ENCODE measurements at places on chromosomes 5 and 9.

DNA sequence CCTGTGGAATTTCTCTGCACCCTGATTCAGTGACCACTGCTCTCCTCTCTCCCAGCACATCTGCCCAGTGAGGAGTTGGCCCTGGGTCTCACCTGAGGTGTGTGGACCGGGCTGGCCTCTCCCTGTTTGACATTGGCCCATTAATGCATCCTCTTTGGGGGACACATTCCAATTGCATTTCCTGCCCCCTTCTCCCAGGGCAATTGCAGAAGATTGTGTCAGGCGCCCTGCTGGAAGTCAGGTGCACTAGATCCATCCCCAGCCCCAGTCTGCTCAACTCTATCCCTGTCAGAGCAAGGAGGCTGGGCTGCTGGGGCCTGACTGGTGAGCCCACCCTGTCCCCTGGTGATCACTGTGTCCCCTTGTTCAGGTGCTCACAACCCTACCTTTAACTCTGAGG lies 84.5 kb downstream of the LMX1B start:
- DNase-seq, result no peak

GRCh38 chr5:39113354-39113953 lies 39.3 kb upstream of the RICTOR start:
- no peak for DNase-seq

DNA sequence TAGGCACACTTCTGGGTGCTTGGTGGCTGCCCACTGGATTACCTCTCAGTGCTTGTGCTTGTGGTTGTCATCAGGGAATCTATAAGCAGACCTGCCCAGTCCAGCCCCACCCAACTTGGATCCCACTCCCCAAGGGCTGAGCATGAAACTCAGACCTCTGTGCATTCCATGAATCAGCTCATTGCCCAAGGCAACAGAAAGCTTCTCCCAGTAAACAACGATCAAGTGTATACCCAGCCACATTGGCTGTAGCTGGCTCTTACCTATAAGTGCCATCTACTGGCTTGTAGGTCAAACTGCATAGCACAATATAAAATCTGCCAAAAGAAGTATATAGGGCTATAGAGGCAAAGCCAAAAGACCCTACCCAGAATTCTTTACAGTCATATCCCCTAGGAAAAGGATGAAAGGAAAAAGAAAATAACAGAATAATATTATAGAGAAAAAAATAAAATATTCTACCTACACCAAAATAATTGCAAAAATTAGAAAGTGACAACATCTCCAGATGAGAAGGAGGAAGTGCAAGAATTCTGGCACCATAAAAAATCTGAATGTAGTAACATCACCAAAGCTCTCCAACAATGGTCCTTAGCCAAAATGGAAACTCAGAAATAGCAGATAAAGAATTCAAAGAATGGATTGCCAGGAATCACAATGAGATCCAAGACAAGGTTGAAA lies 321.0 kb upstream of the TRPC7 start:
- DNase-seq, result no peak

DNA sequence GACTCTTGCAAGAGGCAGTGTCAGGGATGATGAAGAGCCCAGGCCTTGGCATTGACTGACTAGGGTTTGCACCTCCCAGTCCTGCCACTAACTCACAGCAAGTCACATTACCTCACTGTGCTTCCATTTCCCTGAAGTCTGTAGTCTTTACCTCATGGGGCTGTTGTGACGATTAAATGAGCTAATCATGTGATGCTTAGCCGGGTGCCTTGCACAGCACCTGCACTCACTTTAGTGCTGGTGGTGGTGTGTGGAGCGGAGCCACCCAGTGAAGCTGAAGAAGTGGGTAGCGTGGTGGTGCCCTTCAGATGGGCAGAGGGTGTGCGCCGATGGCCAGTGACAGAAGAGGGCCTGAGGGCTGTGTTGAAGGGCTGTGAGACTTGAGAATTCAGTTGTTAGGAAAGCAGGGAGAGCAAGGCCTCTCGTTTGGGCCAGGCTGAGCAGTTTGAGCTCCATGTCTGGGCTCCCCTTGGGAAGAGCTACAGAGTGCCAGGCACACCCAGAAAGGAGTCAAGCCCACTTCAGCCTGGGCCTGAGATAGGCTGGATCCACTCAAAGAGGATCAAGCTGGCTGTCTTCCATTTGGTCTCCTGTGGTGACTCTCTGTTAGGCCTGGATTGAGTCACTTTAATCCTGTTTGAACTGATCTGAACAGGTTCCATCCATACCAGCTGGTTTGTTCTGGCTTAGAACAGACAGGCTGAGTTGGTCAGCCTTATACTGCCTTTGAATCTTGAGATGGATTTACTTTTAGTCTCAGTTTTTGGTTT lies 42.5 kb downstream of the RALGPS1 start:
- DNase-seq, result no peak

GRCh38 chr5:158163451-158164295 lies 304.7 kb upstream of the CLINT1 start:
- no peak for DNase-seq

DNA sequence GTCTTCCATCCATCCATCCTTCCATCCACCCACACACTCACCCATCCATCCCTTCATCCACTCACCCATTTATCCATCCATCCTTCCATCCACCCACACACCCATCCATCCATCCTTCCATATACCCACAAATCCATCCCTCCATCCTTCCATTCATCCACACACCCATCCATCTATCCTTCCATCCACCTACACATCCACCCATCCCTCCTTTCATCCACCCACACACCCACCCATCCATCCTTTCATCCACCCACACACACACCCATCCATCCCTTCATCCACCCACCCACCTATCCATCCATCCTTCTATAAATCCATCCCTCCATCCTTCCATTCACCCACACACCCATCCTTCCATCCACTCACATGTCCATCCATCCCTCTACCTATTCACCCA lies 23.6 kb downstream of the DRD1 start:
- no peak for DNase-seq

- DNase-seq, result no peak
These were observed 55.2 kb upstream of the ERBIN start for GRCh38 chr5:65871182-65871581.

DNA sequence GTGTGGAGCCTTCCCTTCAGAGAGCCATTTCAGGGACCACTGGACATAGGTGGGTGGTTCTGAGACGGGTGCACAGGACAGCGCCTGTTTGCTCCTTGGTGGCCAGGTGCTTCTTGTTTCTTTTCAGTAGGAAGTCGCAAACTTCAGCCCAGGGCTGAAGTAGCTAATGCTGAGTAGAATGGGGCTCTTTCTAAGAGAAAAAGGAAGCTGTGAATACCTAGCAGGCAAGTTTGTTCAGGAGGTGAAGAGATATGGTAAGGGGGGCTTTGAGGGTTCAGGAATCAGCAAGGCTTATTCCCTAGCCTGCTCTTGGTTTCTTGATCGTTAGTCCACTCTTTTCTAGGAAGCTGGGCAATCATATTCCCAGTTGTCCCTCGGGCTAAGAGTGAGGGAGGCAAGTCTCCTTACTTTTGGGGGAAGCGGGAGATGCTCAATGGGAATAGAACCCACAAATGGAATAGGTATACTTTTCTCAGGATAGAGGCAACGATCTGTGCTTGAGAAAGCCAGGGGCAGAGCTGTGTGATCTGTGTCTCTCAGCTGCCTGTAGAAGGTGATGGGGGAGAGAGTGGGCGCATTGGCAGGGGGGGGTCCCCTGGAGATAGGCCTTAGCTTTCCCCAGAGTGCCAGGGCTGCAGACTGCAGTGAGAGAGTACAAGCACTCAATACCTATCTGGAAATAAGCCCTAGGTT lies 1.9 kb upstream of the PURA start:
- no peak for DNase-seq

DNA sequence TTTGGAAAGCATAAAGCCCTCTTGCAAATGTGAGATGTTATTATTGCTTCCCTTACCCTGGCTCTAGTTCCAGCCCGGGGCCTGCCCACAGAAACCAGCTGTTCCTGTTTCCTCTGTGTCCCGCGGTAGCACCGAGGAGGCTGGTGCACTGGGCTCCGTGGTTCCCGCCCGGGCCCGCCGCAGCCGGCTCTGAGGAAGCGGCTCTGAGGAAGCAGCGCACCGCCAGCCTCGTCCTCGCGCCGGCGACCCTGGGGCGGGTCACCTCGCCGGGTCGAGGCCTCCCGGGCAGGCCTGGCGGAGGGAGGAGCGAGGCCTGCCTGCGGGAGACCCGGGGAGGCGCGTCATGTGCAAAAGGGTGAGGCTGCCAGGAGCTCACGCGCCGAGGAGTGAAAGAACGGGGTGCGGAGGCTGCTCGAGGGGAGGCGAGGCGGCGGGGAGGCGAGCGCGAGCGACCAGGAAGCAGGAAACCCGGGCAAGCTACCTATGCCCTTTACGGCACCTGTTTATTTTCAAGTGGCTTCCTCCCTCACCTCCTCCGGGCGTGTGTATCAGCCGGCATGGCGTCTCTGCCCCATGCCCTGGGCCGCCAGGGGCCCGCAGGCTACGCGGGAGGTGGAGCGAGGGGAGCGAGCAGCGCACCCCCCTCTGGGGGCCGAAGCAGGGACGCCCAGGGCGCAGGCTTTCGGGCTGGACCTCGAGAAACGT lies 61.3 kb upstream of the MEGF10 start:
- DNase-seq, result peak; percentile 14

- no peak for DNase-seq
These were observed 86.5 kb upstream of the ARRDC3 start for GRCh38 chr5:91469517-91470165.

- no peak for DNase-seq
These were observed 5.4 kb upstream of the CCDC187 start for GRCh38 chr9:136309101-136309801.

DNA sequence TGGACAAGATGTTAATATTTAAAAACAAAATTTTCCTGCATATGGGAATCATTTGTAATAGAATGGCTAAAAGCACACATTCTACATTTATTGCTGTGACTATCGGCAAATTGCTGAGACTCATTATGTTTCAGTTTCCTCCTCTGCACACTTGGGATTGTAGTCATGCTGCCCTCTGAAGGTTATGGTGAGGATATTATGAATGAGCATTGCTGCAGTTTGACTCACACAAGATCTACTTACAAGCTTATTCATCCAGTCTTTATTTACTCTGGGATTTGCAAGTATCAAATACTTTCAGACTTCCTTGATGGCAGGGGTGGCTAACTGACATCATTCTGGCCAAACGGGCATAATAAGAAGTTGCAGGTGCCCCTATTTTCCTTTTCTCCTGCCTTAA lies 9.5 kb upstream of the NFIL3 start:
- DNase-seq, result no peak

- no peak for DNase-seq
These were observed 121.3 kb upstream of the KLF9 start for GRCh38 chr9:70535546-70536323.

DNA sequence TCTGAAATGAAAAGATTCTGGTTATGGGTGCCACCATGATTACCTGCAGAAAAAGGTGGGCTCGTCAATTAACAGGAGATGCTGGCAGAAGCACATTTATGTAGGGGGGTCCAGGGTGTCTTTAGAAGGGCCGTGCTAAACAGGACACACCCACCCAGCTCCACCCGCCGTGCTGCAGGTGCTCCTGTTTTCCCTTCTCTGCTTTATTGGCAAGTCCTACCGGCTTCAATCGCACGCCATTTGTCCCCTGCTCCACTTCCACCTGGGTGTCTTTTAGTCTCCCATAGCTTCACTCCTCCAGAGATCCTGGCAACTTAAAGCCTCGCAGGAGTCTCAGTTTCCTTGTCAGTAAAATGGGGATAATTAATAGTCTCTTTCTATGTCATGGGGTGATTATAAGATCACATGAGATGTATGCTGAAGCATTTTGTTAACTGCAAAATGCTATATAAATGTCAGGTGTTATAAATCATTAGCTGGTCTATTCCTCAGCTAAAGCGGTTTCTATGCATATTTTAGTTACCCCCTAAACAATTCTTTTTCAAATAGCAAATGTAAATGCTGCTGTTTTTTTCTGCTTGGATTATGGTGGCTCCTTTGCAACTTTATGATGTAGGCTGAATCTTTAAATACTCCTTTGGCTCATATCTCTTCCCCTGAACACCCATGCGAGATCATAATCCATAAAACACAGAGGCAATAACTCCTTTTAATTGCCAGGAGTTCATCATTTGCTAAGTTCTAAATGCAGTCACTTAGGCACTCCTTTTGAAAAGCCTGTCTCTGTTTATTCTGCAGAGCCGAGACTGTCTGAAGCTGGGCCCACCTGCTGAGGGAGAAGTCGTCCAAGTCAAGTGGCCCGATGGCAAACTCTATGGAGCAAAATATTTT lies 406.9 kb downstream of the KDM4C start:
- no peak for DNase-seq

DNA sequence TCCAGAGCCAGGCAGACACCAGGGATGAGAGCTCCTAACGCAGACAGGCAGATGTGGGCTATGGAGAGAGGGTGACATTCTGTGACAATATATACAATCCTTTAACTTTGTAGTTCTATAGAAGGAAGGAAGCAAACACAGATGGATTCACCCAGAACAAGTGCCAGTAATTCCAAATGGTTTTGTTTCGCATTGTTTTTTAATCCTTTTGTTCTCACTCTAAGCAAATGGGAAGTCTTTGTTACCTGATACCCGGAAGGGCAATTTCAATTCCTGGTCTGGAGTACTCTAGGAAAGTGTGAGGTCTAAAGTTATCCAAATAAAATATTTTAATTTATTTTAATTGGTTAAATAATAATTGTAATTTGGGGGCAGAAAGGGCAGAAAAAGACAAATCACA lies 2.5 kb downstream of the FRMD3 start:
- DNase-seq, result no peak

Measured in activated CD4-positive, CD25-positive, alpha-beta regulatory T cell treated with anti-CD3 and anti-CD28 coated beads, Interleukin-2, amount 50 U/mL, for 16 hours (primary cell).